ENCODE measurements at places on chromosomes 5 and 9.

DNA sequence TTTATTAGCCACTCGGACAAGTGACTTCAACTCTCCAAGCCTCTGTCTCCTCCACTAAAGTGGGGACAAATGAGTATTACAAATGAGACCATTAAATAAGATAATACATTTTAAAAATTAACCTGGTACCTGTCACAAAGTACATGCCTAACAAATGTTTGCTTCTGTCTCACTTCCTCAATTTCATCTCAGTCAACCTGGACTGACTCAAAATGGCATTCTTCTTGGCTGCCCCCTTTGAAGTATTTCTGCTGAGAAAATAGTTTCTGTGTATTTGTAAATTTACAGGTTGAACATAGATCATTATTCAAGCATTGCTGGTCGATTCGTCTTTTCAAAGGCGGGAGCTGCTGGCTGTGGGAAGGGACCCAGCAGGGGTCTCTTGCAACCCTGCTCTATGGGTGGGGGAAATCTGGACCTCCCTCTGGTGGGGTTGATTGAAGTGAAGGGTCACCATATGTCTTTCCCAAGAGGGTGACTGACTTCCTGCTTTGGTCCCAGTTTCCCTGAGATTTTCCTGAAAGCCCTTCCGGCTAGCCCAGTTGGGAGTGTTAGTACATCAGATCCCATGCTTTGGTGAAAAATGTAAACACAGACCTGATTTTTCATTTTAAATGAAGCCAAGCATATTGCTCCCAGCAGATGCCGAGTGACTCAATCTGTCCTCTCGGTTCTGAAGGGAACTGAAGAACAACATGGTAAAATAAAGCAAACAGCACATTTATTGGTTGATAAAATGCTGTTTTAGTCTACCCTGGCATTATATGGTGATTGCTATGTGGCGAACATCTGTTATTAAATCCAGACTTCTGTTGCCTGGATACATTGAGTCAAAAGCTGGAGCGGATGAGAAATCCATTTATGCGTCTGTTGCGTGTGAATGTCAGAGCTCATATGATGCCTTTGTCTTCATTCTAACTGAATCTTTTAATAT, 73.0 kb downstream of the KCNIP1 start:
- no peak for DNase-seq

DNA sequence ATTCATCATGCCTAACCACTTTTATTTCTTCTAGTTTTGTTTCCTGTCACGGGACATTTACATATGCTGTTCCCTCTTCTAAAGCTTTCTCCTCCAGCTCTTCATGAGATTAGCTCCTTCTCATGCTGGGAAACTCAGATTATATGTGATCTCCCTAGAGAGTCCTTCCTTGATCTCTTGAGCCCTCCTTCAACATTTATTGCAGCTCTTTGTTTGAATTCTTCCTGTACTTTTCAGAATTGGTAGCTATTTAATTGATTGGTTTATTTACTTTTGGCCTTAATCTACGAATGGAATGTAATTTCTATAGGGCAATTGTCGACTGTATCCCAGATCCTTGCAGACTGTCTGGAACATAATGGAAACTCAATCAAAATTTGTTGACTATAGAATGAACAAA, 9.7 kb upstream of the TRPM3 start:
- no peak for DNase-seq

GRCh38 chr5:112914584-112914983, 7.4 kb downstream of the REEP5 start:
- no peak for DNase-seq

DNA sequence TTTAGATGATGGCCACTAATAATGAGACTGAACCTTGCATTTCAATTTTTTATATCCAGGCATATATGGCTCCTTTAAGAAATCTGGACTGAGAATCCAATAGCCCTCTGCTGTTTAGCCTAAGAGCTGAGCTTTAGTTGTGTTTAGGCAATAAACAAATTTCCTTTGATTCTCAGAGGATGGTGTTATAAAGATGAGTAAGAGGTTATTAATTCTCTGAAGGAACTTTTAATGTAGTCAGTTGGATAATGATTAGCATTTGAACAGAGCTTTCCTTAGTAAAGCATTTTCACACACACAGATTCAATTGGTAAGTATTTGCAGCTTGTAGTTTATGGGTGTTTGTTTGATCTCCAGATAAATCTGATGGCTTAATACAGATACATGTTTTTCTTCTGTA, 149.6 kb downstream of the PRR16 start:
- DNase-seq, result no peak

GRCh38 chr5:110878115-110878514, 139.3 kb downstream of the SLC25A46 start:
- no peak for DNase-seq

DNA sequence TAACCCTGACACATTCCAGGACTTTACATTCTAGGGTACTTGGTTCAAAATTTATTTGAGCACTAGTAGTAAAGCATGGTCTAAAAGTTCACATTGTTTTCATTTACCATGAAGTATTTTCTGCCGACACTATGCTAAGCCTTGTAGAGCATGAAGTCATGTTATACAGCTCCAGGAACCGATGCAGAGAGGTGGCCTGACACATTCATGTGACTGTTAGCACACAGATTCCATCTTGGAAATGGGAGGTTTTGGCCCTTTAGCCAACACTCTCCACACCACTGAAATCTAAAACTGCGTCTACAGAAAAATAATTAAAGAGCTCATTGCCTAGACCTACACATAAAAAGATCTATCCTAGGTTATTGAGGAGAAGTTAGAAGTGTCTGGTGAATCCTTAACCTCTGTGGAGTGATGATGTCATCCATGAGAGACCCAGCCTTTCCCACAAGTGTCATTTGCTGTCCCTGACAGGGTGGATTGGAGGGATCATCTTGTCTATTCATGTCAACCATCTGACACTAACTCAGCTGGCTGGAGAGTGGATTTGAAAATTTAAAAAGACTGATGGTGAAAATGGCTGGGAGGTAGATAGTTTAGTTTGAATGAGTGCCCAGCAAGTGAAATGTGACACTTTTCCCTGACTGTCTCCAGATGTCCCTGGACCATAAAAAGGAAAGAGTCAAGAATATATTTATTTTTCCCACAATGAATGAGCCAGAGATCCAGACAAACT, 1.3 kb downstream of the RANBP3L start:
- no peak for DNase-seq

GRCh38 chr5:148989567-148989966, 73.3 kb downstream of the SH3TC2 start:
- DNase-seq, result no peak

- no peak for DNase-seq
These were observed 129.6 kb downstream of the KCNIP1 start for GRCh38 chr5:170633235-170634081.

GRCh38 chr5:159262472-159262858, 625 bp upstream of the UBLCP1 start:
- no peak for DNase-seq

DNA sequence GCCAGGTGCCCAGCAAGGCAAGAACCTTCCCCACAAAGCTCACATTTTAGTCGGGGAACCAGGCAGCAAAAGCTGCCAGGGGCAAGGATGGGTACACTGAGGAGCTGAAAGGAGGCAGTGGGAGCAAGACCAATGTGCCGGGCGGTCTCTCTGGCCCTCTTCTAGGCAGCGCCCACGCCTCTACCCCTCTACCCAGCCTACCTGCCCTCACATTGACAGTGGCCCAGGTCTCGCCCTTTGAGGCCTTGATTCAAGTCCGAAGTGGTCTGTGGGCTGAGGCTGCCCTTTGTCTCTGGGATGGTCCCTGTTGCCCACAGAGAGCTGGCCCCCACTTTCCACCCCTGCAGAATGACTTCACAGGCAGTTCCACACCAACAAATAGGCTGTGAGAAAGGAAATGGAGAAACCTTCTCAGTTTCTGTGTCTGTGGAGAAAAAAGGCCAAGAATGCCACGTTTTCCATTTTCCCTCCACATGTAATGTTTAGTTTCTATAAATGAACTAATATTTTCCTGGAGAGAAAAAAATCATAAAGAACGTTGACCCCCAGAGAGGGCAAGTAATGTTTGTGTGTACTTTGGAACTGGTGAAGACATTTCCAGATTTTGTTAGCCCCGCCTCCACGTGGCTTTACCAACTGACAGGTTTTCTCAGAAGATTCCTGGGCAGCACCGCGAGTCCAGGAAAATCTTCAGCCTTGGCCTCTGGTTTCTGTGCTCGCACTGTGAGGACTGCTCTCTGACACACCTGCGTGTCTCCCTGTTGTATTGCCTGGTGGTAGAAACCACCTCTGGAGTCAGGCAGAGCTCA, 57.4 kb upstream of the ANGPTL2 start:
- DNase-seq, result no peak

DNA sequence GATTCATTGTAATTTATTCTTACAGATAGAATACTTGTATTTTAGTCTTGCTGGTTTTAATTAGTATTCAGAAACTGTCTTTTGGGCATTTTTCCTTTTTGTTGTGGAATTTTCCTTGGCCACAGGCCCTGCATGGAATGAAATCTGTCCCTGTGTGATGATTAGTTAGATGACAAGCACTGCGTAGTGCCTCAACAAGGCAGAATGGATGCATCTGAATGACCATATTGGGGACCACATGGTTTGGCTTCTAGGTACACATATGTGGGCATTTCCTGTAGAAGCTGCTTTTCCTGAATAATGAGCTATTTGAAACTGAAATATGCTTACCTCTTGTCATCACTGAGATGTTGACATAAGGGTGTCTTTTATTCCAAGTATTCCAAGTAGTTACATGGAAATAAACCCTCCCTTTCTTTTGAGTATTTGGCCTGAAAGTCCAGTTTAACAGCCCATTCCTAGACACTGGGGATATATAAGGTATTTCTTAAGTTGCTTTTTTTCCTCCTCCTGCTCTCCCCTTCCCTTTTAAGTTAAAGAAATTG, 147.3 kb downstream of the YTHDC2 start:
- DNase-seq, result no peak

DNA sequence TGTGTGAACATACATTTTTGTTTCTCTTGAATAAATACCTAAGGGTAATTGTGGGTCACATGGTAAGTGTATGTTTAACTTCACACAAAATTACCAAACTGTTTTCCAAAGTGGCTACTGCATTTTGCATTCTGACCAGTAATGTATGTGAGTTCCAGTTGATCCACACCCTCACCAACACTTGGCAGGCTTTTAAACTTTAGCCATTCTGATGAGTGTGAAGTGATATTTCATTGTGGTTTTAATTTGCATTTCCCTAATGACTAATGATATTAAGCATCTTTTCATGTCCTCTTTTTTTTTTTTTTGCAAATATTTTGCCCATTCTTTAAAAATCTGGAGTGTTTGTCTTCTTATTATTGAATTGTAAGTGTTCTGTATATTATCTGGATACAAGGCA, 53.5 kb upstream of the MAST4 start:
- DNase-seq, result no peak

DNA sequence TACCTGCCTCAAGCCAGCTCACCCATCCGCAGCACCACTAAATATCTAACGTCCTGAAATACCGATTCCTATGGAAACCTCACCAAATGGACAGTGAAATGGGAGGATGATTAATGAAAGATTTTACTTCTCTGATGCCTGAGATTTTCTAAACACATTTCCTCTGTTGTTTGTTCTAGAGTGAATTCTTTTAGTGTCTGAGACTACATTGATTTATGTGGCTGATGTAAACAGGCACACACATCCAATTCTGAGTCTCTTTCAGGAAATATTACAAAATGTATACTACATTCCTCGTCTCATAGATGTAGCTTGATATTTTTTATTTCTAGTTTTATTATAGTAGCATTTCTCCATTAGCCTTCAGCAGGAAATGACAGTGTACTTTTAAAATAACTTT, 20.5 kb upstream of the ADCY2 start:
- no peak for DNase-seq

- DNase-seq, result no peak
These were observed 606.4 kb upstream of the CLINT1 start for GRCh38 chr5:158465086-158465972.

DNA sequence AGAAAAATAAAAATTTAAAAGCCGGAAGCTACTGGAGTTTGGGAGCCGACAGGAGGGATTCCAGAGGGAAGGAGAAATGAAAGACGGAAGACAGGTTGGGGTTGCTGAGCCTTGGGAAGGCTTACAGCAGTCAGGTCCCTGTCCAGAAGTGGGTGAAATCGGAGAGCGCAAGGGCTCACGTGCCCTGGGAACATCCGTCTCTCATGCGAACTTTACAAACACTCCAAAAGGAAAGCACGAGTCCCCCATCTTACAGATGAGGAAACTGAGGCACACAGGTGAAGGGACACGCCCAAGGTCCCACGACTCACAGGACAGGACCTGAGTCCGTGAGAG, 347 bp upstream of the OLFML2A start:
- no peak for DNase-seq

DNA sequence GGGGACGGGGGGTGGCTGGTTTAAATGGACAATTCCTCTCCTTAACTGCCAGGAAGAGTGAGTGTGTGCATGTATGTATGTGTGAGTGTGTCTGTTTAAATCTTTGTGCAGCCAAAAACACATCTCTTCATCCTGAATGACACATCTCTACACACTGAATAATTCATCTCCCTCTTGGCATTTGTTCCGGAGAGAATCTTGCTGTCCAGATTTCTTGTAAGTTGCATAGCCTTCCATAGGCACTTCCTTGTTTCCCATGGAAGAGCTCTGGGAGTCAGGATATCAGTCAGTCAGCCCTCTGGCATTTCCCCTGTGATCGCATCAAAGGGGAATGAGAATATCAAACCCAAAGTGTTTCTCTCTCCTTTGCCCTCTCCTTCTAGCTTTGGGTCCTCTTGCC, 74.7 kb downstream of the WWC1 start:
- no peak for DNase-seq

GRCh38 chr9:90105773-90106172, 501.0 kb downstream of the GADD45G start:
- no peak for DNase-seq

GRCh38 chr9:1939926-1940368, 75.2 kb upstream of the SMARCA2 start:
- DNase-seq, result peak; percentile 50

GRCh38 chr9:130110166-130110565, 56.5 kb downstream of the GPR107 start:
- no peak for DNase-seq

DNA sequence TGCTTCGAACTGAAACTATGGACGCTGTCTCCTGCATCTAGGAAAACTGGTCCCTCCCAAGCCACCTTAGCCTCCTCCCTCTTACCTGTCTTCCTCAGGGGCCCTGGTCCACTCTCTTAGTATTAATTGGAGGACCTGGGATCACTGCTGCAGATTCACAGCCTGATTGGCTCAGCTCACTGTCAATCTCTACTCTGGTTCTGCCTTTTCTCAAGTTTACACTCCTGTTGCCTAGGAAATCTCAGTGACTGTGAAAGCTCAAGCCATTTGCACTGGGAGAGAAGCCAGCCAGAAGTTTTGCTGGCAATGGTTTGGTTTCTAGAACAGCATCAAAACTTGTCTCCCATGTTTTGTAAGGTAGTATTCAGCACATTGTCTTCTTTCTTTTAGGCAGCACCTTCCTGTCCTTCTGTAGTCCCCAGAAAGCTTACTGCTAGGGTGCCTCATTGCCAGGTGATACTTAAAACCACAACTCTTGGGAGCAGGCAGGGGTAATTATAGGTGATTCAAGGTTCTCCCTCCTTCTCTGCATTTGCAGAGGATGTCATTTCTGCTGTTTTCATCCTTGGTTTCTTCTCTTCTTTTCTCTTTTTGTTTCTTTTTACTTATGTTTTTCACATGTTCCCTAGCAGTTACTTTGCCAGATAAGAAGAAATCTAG, at the start of gene CAPSL:
Gene CAPSL (minus strand): TSS at position 55 of the 660 bp plus-strand sequence. CDS start 17,502 bp downstream, outside the sequence.
- no peak for DNase-seq

- no peak for DNase-seq
These were observed 1387.7 kb downstream of the MAT2B start for GRCh38 chr5:164893071-164893470.

All from GM12891 (cell line).